KG1 (cell line): ENCODE measurements at places on chromosomes 2 and 18.

DNA sequence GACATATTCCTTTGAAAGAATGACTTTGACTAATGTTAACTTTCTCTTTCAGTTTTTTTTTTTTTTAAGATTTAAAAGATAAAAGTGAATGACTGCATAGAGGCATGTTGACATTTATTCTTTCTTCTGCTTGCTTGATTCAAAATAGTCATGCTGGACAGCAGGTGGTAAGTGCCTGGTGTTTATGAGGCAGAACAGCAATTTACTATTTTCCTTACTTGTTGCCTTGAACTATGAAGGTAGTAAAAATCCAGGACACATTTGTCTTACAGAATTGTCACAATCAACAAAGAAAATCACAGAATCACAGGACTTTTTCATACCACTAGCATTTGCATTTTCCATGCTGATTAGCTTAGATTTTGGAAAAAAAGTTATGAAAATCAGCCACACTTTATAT lies 388.3 kb downstream of the CTNNA2 start:
- no peak for DNase-seq

- DNase-seq = no peak
Observed at GRCh38 chr2:105557021-105557920, 158.4 kb upstream of the FHL2 start.

DNA sequence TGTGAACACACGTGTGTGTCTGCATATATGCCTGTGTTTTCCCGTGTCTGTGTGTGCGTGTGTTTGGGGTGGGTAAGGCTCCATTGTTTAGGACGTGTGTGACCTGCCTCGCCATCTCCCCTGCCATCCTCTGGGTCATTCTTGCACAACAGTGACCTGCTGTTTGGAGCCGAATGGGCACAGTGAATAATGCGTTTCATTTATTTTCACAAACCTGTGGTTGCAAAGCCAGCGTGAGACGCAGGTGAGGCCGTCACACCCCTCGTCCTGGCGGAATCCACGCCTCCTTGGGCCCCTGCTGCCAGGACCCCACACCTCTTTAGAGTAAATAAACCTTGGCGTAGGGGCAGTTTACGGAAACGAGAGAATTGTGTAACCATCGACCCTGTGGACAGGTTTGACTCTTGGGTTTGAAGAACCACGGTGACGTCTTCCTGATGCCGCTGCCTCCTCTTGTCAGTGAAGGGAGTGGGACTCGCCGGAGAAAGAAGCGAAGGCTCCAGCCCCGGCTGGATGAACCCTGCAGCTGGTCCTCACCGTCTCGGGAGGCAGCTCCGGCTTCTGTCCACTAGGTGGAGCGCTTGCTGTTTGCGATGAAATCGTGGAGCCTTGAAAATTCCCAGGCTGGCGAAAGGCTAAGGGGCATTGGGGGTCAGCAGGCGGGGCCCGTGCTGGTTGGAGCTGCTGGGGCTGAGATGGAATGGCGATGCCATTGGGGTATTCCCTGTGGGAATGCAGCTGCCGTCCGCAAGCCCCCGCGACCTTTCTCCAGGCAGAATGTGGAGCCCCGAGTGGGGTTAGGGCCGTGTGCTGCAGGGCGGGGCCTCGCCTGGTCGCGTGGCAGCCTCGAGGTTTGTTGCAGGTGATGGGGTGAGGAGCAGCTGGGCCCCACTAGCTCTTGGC lies 81.1 kb downstream of the RTP5 start:
- peak; percentile 44 for DNase-seq

DNA sequence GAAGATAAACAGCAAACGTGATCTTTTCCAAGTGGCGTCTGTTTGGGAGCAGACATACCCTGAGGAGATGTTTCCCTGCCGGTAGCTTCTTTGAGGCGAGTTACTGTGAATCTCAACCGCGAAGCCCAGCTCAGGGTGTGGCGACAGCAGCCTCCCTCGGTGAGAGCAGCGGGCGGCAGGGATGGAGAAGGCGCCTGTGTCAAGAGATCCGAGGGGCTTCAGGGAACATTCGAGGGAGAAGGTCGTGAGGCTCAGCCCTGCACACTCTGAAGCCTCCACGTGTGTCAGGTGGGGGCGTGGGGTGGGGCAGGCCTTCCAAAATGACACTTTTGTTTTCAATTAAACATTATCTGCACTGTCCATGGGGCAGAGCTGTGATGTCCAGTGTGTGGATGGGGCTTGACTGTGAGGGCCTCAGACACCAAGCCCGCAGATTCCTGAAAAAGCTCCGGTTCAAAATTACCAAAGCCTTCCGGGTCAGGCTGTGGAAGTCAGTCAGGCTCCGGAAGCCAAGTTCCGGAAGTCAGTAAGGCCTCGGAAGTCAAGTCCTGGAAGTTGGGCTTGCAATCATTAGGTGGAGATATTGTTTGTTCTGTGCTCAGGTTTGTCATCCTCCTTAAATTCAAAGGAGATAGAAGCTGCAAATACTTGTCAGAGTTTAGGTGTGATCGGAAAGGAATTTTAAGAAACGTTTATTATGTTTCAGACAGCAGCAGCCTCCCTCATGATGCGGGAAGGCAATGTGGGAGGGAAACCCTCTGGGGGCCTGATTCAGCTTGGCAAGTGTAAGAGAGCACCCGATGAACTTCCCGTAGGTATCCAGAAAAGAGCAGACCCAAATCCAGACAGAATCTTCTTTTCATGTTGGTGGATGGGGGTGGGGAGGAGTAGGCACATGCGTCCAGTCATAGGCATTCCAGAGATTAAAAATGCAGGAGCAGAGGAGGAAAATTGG lies 20.7 kb downstream of the SMIM21 start:
- DNase-seq = no peak

GRCh38 chr2:26767129-26767528 lies 3.0 kb downstream of the SLC35F6 start:
- DNase-seq = no peak

- no peak for DNase-seq
Observed at GRCh38 chr2:123468071-123468470, 557.0 kb upstream of the CNTNAP5 start.

- no peak for DNase-seq
Observed at GRCh38 chr2:143629340-143629739, 500.1 kb downstream of the ARHGAP15 start.

DNA sequence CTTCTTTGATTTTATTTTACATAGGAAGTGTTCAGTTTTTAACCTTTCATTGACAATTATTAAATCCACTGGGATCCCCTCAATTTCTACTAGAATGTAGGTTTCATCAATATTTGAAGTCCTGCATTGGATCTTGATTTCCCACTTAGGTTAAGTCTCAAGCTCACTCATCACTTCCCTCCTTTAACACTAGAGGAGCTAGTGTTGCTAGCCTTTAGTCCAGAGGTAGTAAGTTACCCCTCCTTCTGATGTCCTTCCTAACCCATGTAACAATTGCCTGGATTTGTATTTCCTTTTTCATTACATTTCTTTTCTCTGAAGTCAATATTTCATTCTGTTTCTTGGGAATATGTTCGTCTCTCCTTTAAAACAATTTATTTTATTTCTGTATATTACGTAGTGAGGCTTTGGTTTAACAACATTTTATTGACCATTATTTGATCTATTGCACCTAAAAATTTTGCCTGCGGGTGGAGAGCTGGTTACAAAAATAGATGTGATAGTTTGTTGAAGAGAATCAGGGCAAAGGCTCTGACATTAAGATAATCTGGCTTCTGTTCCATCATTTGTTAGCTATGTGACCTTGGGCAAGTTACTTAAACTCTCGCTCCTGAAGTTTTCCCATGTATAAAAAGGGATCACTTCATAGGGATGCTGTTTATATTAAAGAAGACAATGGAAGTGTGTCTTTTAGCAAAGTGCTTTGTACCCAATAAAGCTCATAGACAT lies 833.0 kb downstream of the SLC4A3 start:
- DNase-seq = no peak

DNA sequence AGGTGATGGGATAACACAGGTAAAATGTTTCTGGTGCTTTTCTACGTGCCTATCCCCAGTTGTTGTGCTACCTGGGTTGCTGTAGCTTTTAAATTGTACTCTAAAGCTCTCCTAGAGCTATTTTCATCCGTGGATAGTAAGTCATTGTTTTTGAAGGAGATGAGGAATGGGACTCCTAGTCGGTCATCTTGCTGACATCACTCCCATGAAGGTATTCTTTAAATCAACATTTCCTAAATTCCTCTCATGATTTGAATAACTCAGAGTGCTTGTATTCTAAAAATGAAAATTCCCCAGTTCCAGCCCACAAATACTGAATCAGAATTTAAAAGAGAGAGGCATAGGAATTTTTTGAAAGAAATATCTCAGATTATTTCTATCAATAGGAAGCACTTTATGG lies 44.3 kb downstream of the CCDC148 start:
- DNase-seq = no peak

- DNase-seq = no peak
Observed at GRCh38 chr18:33583901-33584300, 5.9 kb downstream of the ASXL3 start.

- no peak for DNase-seq
Observed at GRCh38 chr2:189066037-189066436, 91.9 kb downstream of the COL3A1 start.

GRCh38 chr2:8442833-8443486 lies 238.9 kb upstream of the ID2 start:
- no peak for DNase-seq

DNA sequence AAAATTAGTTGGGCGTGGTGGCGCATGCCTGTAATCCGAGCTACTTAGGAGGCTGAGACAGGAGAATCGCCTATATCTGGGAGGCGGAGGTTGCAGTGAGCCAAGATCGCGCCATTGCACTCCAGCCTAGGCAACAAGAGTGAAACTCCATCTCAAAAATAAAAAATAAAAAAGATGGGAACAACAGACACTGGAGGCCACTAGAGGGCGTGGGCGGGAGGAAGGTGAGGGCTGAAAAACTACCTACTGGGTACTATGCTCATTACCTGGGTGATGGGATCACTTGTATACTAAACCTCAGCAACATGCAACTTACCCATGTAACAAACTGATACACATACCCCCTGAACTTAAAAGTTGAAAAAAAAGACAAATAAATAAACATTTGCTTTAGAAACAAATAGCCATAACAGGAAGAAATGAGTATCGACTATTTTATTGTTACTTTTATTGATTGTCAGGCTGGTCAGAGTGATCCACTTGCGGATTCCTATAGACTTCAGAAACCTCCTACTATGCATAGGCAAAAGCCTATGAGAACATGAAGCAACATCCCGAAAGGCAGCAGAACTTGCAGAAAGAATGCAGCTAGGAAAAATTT lies 61.0 kb downstream of the TMEM163 start:
- DNase-seq = no peak

DNA sequence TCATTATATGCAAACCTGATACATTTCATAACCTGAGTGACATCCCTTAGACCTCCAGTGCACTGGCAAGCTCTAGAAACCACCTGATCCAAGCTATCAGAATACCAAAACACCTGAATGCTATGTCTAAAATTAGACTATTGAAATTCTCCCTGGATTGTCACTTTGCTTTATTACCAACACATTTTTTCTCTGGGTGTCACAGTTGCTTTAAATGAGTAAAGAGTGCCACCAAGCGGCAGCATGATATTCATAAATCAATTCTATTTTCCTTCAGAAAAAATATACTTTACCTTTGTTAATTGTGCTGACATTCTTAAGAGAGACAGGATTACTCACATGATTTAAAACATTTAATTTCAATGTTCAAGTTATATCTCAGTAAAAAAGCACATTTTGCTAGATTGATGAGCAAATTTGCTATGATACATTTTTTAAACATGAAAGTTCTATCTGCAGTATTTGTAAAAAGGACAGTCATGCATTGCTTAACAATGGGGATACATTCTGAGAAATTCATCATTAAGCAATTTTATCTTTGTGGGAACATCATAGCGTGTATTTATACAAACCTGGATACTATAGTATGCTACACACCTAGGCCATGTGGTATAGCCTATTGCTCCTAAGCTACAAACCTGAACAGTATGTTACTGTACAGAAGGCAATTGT lies 338.4 kb upstream of the SLC39A10 start:
- DNase-seq = peak; percentile 31

DNA sequence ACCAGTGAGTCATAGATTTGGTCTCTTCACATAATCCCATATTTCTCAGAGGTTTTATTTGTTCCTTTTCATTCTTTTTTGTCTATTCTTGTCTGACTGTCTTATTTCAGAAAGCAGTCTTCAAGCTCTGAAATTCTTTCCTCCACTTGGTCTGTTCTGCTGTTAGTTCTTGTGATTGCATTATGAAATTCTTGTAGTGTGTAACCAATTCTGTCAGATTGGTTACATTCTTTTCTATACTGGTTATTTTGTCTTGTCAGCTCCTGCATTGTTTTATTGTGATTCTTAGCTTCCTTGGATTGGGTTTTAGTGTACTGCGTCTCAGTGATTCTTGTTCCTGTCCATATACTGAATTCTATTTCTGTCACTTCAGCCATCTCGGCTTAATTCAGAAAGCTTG lies 18.6 kb downstream of the EHBP1 start:
- DNase-seq = no peak

DNA sequence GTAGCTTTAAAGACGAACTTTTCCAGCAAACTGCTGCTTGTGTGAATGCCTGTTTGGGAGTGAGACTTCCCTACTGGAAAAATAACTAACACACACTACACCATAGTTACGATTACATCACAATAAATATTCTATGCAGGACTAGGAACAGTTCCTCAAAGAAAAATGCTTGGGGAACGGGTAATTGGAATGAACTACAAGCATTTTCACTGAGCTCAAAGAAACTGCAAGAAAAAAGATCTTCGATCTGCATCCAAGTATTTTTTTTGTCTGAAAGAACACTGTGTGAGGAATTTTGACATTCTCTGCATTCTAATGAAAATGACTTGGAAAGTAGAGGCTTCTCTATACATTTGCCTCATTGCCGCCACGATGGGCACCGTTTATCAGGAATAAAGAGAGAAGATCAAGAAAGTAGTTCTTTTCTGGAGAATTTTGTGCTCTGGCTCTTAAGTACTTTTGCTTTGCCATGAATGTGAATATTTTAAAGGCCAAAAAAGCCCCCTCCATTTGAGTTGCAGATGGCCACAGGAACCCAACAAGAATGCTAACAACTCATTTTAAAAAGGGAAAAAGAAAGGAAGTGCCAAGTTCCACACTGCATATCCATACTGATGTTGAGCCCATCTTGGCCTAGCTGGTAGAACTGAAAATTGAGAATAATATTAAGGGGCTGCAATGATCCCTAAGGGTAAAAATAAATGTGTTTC lies 13.6 kb downstream of the LYPD1 start:
- DNase-seq = no peak

DNA sequence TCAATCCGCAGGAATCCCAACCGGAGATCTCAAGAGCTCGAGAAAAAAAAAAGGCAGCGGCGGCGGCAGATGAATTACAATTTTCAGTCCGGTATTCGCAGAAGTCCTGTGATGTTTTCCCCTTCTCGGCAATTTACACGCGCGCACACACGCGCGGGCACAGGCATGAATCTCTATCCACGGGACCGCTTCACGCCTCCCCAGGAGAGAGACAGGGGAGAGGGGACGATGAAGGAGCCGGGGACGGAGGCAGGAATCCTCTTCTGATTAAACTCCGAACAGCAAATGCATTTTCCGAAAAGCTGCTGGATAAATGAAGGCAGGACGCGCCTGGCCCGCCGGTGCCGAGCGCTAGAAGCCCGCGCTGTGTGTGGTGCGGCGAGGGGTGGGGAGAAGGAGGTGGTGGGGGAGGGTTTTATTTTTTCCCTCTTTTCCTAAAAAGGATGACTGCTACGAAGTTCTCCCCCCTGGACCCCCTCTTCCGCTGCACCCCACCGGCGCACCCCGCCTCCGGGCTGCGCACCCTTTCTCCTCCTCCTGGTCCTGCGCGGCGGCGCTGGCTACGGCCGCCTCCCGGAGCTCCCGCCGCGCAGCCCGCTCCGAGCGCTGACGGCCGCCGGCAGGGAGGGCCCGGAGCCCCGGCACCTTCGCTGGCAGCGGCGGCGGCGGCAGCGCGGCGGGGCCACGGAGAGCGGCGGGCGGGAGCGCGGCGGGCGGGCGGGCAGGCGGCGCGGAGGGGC lies at the start of gene BCL2:
Gene BCL2, minus strand, starts transcription at position 387 of the 740 bp plus-strand sequence.
- peak; percentile 52 for DNase-seq

- no peak for DNase-seq
Observed at GRCh38 chr2:6524691-6525474, 340.8 kb downstream of the CMPK2 start.
